ENCODE measurements at places on chromosomes 12 and 14. TPM values are rescaled to one million over a fixed set of nuclear protein-coding genes. Genes with fewer than 3 reads are reported as not detected.

Gene CDCA3
- 0.66 TPM for total RNA-seq

Gene ETFBKMT
- 3.1 TPM for total RNA-seq

Gene SALL2
- total RNA-seq, result 1.6 TPM

Gene GALNT16
- total RNA-seq, result 1.3 TPM

Gene FGF6
- not detected for total RNA-seq

Gene NANOG
- total RNA-seq, result under 0.01 TPM

Gene EML5
- under 0.01 TPM for total RNA-seq

Gene FAM161B
- total RNA-seq, result 3.3 TPM

Gene ZNF605
- 10.7 TPM for total RNA-seq

Gene MANSC1
- 1.7 TPM for total RNA-seq

Gene RESF1
- total RNA-seq, result 17.9 TPM

Gene ALKBH1
- 9.8 TPM for total RNA-seq

Gene KLHL28
- total RNA-seq, result 12.0 TPM

Gene SOX5
- total RNA-seq, result 22.5 TPM

Gene REP15
- 2.0 TPM for total RNA-seq

Measured in placental pericyte (primary cell).